ENCODE measurements at places on chromosomes 5 and 9.

DNA sequence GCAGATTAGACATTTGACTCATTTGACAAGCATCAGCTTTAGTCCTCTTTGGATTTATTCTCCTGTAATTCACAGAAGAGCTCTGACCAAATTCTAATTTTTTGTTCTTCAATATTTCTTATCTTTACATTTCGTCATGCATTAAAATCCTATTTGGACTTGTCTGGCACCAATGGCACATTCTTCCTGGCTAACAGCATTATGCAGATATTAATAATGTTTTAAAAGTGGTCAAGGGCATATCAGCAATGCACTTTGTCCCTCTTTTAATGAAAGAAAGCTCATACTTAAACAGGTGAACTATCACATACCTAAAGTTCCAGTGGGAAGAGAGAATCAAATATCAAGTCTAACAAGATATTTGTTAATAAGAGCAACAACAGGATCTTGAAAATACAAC, 270.4 kb downstream of the ARL15 start:
- H3K4me1 ChIP-seq = no peaks in the 10 kb centered on the region
- no peak overlapping the region for H3K4me3 ChIP-seq
- H3K27me3 ChIP-seq = no peaks in the 10 kb centered on the region
- DNase-seq = no peak
- H3K27ac ChIP-seq = no peak overlapping the region
- no peaks in the 10 kb centered on the region for H3K36me3 ChIP-seq

DNA sequence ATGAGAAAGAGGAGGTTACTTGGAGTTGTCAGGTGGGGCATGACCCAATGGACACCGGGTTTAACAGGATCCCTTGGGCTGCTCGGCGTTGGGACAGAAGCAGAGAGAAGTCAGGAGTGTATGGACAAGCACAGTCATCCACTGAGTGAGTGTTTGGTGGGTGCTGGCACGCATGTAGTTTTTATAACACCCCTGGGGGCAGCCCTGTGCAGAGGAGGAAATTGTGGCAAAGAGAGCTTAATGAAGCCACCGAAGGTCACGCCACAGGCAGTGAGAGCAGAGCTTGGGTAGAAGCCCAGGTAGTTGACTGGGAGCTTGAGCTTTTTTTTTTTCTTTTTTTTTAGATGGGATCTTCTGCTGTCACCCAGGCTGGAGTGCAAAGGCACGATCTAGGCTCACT, 43.2 kb upstream of the IER5L start:
- H3K27ac ChIP-seq = no peak overlapping the region
- no peaks in the 10 kb centered on the region for H3K36me3 ChIP-seq
- H3K27me3 ChIP-seq = no peaks in the 10 kb centered on the region
- H3K4me1 ChIP-seq = peaks cover 17% of the 10 kb centered on the region

GRCh38 chr5:141574122-141574510, 44.7 kb downstream of the DIAPH1 start:
- H3K4me3 ChIP-seq = no peak overlapping the region
- H3K27me3 ChIP-seq = no peaks in the 10 kb centered on the region
- no peaks in the 10 kb centered on the region for H3K4me1 ChIP-seq
- peaks cover 37% of the 10 kb centered on the region for H3K36me3 ChIP-seq
- no peak overlapping the region for H3K27ac ChIP-seq

DNA sequence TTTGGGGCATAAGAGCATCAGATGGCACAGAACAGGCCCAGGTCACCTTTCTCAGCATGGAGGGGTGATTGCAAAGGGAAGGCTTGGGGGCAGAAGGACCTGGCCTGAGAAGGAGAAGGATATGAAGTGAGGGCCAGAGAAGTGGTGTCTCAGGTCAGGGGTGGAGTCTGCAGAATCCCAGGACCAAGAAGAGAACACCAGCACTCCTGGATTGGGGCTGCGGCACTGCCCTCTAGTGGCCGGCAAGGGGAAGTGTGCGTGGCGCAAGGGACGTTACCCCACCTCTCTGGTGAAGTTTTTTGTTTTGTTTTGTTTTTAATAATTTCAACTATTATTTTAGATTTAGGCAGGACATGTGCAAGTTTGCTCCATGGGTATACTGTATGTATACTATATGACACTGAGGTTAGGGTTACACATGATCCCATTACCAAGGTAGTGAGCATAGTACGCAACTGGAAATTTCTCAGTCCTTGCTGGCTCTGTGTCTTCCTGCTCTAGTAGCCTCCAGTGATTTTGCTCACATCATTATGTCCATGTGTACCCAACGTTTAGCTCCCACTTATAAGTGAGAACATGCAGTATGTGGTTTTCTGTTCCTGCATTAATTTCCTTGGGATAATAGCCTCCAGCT, 1548.6 kb downstream of the EFNA5 start:
- DNase-seq = no peak
- no peak overlapping the region for H3K27ac ChIP-seq
- no peaks in the 10 kb centered on the region for H3K36me3 ChIP-seq

DNA sequence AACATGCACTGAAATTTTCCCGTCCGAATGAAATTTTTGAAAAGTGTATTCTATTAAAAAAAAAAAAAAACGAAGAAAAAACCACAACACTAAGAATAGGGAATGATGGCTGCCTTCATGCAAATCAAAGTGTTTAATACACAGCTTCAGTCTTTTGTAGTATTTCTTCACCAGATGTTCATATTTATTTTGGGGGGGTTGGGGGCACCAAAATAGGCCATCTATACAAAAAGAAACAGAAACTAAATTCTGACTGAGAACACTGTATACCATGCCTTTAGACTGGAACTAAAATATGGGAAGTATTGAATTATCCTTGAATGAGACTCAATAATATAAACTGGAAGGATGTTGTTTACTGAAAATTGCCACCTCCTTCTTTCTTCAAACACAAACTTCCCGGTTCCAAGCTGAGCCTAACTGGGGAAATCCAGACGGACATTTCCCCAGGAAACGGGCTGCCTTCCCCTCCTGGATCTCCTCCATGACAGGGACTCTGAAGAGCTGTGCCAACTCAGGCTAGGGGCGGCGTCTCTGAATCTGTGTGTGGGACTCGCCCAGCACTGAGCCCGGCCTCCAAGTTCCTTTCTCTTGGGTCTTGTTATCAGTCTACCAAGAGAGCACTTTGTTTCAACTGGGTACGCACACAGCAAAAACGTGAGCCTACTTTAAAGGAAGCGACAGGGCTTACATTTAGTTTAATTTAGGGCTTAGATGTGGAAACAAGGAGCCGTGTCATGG, 511.3 kb upstream of the ADAMTS16 start:
- peaks cover 2% of the 10 kb centered on the region for H3K27me3 ChIP-seq
- no peaks in the 10 kb centered on the region for H3K36me3 ChIP-seq
- H3K4me3 ChIP-seq = no peak overlapping the region
- no peaks in the 10 kb centered on the region for H3K4me1 ChIP-seq
- DNase-seq = no peak
- H3K27ac ChIP-seq = no peak overlapping the region

- H3K4me3 ChIP-seq = no peak overlapping the region
- H3K36me3 ChIP-seq = no peaks in the 10 kb centered on the region
- DNase-seq = no peak
- H3K27ac ChIP-seq = no peak overlapping the region
Observed at GRCh38 chr5:140953234-140953633, 13.0 kb upstream of the PCDHAC2 start.

GRCh38 chr5:76312783-76313182, 90.3 kb upstream of the IQGAP2 start:
- H3K36me3 ChIP-seq = peaks cover 3% of the 10 kb centered on the region
- DNase-seq = no peak
- H3K27me3 ChIP-seq = no peaks in the 10 kb centered on the region

DNA sequence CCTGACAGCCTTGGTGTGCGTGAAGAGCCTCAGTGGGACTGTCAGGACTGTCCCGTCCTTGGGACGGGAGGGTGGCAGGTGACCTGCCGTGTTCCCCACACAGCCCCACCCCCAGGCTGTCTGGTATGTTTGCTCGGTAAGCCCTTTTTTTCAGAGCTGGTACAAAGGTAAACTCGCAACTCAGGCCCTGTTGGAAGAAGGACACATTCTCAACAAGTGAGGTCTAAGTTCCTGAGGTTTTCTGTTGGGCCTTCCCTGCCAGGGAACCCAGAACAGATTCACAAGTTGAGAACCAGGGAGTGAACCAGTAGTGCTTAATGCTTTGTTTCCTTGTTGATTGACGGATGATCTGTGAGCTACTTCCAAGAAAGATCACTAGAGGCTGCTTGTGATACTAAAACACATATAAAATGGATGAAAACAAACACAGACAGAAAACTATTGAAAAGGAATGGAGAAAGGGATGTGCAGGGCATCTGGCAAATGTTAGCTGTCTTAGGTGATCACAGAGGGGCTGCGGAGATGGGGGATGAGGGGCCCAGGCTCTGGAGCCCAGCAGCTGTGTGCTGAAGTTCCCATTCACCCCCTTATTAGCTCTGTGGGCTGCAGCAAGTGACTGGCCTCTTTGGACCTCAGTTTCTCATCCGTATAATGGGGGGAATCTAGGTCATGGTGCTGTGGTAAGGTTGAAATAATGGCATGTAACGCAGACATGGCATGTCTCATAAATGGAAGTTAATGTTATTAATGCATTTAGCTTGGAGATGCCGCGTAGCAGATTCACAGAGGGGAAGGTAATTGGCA, 2.7 kb downstream of the NDST1 start:
- peak overlapping the region; percentile 10 for H3K27ac ChIP-seq
- H3K36me3 ChIP-seq = peaks cover 4% of the 10 kb centered on the region
- no peaks in the 10 kb centered on the region for H3K27me3 ChIP-seq

- no peak overlapping the region for H3K27ac ChIP-seq
- H3K36me3 ChIP-seq = peaks cover 20% of the 10 kb centered on the region
- H3K27me3 ChIP-seq = no peaks in the 10 kb centered on the region
- no peak overlapping the region for H3K4me3 ChIP-seq
- no peak for DNase-seq
Observed at GRCh38 chr5:168227973-168228615, 63.4 kb upstream of the WWC1 start.
